Activated T-cell treated with anti-CD3 and anti-CD28 coated beads, Interleukin-2, amount 50 U/mL, for 72 hours (primary cell): ENCODE measurements at places on chromosomes 12 and 14. TPM values are rescaled to one million over a fixed set of nuclear protein-coding genes. Genes with fewer than 3 reads are reported as not detected.

- no peak for DNase-seq
Observed at GRCh38 chr12:132030367-132031038, 80.8 kb downstream of the EP400 start.

- no peak for DNase-seq
Observed at GRCh38 chr12:53752192-53752601, 418 bp upstream of the CISTR start.

The KRT78 gene
- not detected for total RNA-seq

DNA sequence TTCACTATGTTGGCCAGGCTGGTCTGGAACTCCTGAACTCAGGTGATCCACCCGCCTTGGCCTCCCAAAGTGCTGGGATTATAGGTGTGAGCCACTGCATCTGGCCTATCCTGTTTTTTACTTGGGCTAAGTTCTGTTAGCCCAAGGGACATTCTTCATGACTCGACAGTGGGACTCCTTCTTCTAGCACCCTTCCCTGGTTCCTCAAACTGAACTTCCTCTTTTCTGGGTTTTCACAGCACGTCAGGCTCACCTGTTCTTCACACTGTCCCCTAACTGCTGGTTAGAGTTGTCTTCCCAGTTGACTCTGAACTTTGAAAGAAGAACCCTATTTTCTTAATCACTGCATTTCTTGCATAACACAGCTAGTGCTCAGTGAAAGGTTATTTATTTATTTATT is 22.5 kb downstream of the CABP1 start:
- DNase-seq, result no peak

The HHIPL1 gene
- total RNA-seq, result 0.39 TPM

- no peak for DNase-seq
Observed at GRCh38 chr14:29227631-29228030, 461.0 kb downstream of the FOXG1 start.

- DNase-seq, result no peak
Observed at GRCh38 chr12:124277394-124278241, 17.3 kb upstream of the RFLNA start.

The KCNJ8 gene
- not detected for total RNA-seq

The CIROP gene
- total RNA-seq, result not detected

The KRT5 gene
- total RNA-seq, result not detected

- no peak for DNase-seq
Observed at GRCh38 chr14:30227436-30227835, 299.8 kb upstream of the PRKD1 start.

The APOF gene
- total RNA-seq, result not detected

- DNase-seq, result no peak
Observed at GRCh38 chr12:123479442-123480180, 21.7 kb downstream of the SNRNP35 start.

DNA sequence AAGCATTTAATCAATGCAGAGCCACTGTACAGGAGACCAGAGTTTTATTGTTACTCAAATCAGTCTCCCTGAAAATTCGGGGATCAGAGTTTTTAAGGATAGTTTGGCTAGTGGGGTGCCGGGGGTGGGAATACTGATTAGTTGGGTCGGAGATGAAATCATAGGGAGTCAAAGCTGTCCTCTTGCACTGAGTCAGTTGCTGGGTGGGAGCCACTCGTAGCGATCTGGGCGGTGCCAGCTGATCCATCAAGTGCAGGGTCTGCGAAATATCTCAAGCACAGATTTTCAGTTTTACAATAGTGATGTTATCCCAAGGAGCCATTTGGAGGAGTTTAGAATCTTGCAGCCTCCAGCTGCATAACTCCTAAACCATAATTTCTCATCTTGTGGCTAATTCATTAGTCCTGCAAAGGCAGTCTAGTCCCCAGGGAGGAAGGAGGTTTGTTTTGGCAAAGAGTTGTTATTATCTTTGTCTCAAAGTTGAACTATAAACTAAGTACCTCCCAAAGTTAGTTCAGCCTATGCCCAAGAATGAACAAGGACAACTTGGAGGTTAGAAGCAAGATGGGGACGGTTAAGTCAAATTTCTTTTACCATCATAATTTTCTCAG is 169.4 kb upstream of the PLEKHG7 start:
- DNase-seq, result no peak

The RNASE2 gene
- not detected for total RNA-seq

DNA sequence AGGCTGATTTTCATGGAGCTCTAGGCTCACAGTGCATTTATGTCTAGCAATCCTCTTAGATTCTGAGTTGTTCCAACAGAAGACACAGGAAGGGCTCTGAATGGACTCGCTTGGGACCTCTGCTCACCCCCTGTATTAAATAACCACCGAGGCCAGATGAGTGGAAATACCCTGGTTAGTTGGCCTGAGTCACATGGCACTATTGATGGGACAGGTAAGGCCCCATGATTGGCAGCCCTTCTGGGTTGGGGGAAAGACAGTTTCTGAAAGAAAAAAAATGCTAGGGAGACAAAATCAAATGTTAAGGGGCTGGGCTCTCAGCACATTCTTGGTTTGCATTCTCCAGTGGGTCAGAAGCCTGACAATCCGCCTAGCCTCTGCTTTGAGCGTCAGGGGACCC is 14.8 kb downstream of the DGLUCY start:
- DNase-seq, result no peak

GRCh38 chr12:46560089-46560488 is 187.5 kb upstream of the SLC38A2 start:
- no peak for DNase-seq

GRCh38 chr12:98154850-98155249 is 360.5 kb upstream of the TMPO start:
- no peak for DNase-seq

The TAS2R42 gene
- not detected for total RNA-seq

DNA sequence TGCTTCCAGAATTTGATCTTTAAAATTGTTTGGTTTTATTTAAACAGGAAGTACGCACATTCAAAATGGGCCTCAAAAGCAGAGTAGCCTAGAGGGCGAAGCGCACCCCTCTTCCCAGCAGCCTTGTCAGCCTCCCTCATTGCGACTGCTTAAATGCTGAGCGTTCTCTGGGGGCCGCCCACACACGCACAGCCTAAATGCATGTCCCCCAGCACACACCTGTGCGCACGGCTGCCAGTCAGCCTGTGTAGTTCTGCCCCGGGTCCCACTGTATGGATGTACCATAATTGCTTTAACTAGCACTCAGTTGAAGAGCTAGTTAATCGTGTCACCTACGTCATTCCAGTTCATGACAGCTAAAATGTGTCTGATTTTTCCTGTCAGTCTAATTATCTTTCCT is 79.3 kb downstream of the TESC start:
- no peak for DNase-seq

DNA sequence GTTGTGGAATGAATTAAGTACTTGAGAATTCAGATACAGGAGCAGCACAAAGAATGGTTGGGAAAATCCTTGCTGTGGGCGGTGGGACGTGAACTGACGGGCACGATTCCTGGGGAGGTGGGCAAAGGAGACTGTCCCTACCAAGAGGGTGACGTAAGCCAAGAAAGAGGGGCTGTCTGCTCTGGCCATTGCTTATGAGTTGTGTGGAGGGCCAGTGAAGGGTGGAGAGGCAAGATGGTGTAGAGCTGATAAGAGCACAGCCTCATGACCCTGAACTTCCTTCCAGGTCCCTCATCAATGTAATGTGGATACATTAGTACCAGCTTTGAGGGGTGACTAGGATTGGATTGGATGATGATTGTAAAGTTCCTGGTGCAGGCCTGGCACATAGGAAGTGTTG is 50.2 kb downstream of the WDR20 start:
- no peak for DNase-seq

The CCDC59 gene
- total RNA-seq, result 76.8 TPM

DNA sequence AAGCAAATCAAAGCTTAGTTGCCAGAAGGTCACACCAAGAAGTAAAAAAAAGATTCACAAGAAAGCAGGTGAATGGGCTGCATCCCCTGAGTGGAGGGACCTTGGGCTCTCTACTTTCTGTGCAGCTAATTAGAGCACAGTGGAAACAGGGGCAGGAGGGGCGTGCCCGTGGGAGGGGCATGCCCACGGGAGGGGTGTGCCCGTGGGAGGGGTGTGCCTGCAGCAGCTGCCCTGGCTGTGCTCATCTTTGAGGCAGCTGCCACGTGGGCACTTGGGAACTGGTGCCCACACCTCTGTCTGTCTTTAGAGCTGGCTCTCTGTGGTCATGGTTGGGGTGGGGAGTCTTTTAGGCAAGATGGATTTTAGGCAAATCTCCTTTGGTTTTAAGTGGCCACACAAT is 60.0 kb downstream of the EML1 start:
- DNase-seq, result no peak

GRCh38 chr14:85907536-85907935 is 377.6 kb downstream of the FLRT2 start:
- no peak for DNase-seq

- no peak for DNase-seq
Observed at GRCh38 chr14:23722675-23723074, 86.5 kb downstream of the DHRS2 start.

GRCh38 chr14:83863042-83863774 is 1666.7 kb upstream of the FLRT2 start:
- DNase-seq, result no peak

DNA sequence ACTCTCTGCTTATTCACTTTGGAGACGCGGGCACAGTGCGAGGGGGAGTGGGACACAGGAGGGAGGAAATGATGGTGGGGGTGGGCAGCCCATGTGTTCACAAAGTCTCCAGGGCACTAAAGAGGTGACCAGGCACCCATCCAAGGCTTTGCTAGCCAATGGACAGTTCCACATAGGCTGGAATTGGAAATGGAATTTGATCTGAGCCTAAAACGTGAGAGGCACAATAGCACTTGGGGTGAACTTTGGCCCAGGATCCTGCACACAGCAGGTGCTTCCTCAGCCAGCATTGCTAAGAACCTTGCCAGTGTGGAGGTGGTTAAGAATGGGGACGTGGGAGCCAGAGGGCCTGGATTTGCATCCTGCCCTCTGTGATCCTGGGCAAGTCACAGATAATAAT is 193.8 kb downstream of the CHST11 start:
- DNase-seq, result no peak

GRCh38 chr12:56775638-56776037 is 12.5 kb downstream of the HSD17B6 start:
- no peak for DNase-seq

- no peak for DNase-seq
Observed at GRCh38 chr14:61631045-61631687, 64.1 kb upstream of the HIF1A start.

The SLCO1C1 gene
- total RNA-seq, result not detected

- no peak for DNase-seq
Observed at GRCh38 chr14:91065266-91065665, 4.8 kb upstream of the RPS6KA5 start.
